NCI-H446 treated with DMSO at 0.1 percent for 48 hours (cell line): ENCODE measurements at places on chromosomes 4 and X.

DNA sequence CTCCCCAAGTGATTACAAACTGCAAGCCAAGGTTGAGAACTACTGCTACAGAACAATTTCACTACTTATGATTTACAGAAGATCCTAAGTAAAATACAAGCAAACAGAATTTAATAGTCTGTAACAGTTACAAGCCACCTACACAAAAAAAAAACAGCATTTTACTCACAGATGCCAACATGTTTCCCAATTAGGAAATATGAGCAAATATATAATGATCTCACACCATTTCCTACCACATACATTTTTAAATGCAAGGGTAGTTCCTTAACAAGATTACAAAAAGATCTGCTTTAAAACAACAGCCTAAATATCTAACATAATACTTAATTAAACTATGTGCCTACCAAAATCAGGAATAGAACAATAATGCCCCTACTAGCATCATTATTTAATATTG is 63.4 kb downstream of the EFHC2 start:
- no peak for DNase-seq

DNA sequence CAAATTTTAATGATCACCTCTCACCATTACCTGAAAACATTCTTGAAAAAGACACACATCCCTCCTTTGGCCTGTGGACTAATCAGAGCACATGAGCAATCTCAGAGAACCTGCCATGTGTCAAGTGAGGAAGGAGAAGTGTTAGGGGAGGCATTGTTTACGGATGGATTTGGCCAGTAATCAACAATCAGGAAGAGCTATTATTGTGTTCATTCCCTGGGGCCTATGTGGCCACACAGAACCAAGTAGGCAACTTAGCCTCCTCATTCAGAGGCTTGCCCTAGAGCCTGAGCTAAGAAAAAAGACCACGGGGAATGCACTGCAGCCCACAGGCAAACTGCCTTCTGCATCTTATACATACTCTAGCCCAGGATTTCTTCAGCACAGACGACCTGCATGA is 40.6 kb upstream of the DOCK11 start:
- no peak for DNase-seq

DNA sequence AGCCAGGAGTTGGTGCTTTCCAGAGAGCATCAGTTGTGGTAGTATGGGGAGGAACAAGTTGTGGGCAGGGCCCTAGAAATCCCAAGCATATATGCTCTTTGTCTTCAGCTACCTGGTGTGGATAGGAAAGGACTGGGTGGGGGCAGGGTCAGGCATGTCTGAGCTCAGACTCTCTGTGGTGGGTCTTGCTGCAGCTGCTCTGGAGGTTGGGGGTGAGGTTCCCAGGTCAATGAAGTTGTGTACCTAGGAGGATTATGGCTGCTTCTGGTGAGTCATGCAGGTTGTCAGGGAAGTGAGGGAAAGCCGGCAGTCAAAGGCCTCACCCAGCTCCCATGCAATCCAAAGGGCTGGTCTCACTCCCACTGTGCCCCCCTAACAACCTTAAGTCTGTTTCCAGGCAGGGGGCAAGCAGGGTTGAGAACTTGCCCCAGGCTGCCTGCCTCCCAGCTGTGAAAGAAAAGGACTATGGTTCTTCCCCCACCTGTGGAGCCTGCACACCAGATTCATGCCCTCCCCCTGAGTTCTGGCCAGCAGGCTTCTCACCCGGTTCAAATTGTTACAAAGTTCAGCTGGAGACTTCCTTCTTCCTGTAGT is 30.4 kb upstream of the QRFPR start:
- DNase-seq, result no peak

DNA sequence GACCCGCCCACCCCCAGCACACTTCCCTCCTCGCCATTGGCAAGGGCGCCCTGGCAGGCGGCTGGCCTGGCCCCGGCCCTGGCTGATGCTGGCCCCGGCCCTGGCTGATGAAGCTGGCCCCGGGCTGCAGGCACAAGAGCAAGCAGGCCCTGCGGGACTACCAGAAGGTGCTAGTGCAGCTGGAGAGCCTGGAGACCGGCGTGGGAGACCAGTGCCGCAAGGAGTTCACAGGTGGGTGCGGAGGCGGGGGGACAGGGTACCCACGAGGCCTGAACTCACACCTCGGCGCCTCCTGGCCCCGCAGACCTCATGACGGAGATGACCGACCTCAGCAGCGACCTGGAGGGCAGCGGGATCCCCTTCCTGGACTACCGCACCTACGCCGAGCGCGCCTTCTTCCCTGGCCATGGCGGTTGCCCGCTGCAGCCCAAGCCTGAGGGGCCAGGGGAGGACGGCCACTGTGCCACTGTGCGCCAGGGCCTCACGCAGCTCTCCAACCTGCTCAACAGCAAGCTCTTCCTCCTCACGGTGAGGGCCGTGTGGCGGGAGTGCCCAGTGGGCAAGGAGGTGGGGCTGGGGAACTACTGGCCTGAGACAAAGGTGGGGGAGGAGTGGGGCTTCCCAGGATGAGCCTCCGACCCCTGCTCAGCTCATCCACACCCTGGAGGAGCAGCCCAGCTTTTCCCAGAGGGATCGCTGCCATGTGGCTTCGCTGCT is 6.1 kb upstream of the SRPK3 start:
- DNase-seq, result no peak

DNA sequence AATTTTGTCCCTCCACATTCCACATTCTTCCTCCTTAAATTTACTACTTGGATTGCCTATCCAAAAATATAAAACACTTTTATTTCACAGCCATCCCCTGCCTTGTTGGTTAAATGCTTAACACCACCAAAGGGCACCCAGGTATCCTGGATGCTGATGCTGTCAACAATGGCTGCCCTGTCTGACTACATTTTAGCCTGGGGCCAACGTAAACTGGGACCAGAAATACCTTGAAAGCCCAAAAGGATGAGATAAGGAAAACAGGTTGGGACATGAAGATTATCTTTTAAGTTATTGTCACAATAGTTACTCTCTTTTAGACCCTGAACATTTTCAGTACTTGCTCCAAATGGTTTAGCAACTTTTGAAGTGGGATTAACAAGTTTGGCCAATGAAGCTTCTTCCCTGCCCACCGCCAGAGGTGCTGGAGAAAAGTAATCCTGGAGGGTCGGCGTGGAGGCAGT is 775 bp upstream of the YIPF6 start:
- DNase-seq, result no peak

- DNase-seq, result no peak
These were observed 247.1 kb downstream of the SPRY1 start for GRCh38 chr4:123643691-123644090.

DNA sequence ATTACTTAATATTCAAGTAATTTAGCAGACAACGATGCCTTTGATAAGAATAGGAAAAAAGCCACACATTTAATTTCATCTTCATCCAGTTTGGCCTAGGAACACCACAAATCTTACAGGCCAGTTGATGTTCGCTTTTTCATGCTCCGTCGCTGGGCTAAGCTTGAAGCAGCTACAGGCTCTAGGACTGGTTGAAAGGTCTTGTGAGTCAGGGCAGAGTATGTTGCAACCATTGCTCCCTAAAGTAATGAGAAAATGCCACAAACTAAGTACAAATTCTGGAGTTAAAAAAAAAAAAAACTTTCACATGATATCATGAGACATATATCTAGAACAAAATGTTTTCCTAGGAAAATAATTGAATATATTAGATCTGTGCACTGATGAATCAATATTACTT is 123.8 kb downstream of the RPS6KA6 start:
- no peak for DNase-seq

GRCh38 chrX:341541-342101 is 23.0 kb upstream of the GTPBP6 start:
- no peak for DNase-seq

DNA sequence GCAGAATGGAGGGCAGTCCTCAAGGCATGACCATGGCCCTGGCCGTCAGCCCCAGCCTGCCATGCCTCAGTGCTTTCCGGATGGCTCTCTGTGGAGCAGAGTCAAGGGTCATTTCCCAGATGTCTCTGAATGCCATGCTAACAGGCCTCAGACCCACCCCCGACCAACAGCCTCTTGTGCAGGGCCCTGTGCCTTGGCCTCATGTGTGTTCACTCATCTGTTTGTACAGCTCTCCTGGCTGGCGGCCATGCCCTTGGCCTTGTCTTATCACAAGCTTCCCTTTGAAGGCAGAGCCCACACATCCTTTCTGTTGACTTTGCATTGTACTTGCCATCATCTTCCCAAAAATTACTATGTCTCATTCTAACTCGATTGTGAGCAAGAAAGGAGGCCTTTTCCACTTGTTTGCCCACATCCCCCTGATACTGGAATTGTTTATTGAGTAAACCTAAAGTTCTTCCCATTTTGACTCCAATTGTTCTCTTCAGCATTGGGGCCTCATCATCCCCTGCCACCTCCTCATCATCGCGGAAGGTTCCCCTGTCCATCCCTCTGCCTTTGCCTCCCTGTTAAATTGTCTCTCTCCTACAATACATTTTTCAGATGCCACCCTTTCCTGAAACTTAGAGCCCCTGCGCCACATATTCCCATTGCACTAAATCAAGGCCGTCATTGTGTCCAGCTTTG is 6.3 kb downstream of the CA5B start:
- no peak for DNase-seq

- DNase-seq, result no peak
These were observed 8.3 kb upstream of the MAP7D3 start for GRCh38 chrX:136259543-136259942.

GRCh38 chr4:39626261-39626660 is 12.4 kb downstream of the SMIM14 start:
- DNase-seq, result no peak

DNA sequence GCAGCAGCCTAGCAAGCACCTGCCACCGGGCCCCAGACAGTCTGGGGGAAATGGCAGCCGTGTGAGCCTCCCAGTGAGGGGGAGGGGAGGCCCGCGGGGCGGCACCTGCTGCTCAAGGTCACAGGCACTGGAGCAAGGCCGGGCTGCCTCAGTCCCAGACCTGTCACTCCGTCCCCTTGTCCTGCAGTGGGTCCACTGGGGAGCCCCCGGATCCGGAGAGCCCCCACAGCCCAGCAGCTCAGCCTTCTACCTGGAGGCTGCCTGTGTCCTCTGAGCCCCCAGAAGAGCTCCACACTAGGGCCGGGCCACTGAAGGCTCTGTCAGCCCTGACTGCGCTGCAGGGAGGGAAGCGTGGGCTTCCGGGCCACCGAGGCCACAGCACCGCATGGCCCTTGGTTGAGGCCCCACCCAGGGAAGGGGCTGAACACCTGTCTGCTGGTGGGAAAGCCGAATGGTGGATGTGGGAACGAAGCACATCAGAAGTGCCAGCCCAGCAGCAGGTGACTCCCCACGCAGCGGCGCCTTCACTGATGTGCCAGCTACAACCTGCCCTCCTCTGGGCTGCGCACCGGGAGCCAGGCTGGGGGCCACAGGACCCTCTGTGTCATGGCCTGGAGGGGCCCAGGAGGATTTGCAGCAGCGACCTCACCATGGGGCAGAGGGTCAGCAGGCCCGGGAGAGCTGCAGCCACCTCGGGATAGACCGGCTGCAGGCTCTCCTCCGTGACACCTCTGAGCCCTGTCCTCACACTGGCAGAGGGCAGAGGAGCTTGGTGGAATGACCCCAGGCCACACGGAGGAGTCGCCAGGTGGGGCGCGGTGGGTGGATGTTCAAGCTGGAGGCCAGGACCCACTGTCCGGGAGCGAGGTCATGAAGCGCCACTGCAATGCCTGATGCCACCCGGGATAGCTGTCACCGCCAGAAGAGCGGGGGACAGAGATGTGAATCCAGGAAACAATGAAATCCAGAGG is 35.0 kb upstream of the MXD4 start:
- DNase-seq, result no peak
